ENCODE measurements at places on chromosomes 12 and 14.

GRCh38 chr12:71792599-71792998, 37.9 kb downstream of the RAB21 start:
- no peak for DNase-seq

GRCh38 chr12:41092115-41092514, 96.0 kb upstream of the PDZRN4 start:
- DNase-seq = no peak

GRCh38 chr14:30283822-30284446, 275.0 kb upstream of the G2E3 start:
- no peak for DNase-seq

DNA sequence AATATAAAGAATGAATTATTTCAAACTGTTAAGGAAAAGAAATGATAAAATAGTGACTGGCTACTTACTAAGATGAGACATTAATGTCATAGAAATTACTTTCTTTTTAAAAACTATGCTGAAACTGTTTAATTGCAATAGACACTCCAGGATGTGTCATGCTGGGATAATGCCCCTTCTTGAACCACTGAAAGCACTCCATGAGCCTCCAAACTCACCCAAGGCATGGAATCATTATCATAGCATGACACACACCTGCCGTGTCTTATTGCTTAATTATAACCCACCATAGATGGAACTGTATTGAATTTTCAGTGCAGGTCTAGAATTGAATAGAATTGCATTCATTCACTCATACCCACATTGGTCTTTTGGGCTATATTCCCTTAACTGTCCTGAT, 4.3 kb downstream of the MBIP start:
- DNase-seq = no peak

- no peak for DNase-seq
These were observed 20.6 kb downstream of the CNIH1 start for GRCh38 chr14:54420478-54421142.

DNA sequence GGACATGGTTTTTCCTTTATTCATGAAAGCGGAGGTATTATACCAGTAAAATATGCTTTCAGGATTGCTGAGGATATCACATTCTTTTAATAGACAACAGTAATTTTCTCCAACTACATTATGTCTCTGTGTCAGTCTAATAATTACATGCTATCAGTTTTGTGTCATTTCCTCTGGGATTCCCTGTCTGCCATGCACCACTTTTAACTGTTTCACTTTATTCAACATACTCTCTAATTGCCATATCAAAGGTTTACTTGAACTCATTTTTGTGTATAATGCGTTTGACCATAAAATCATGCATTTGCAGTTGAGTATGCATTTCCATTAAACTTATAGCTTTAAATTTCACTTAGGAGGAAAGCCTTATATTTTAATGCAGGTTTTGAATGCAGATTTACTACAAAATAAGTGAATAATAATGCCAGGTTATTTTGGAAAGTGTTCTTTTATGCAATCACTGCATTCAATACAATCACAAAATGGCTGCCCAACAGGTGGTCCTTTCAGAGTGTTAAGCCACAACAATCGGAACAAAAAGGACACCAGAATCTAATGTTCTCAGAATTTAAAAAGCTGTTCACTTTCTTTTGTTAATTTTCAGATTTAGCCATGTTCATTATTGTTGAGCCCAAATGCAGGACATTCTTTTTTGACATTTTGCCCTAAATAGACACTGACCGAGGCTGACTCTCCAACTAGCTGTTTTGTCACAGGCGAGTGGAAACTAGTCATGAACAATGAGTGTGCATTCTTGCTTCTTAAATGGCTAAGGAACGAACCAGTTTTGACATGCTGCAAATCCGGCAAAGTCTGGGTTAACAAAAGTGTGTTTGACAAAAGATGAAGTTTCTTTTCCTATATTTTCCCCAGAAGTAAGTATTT, 40.9 kb downstream of the MBIP start:
- no peak for DNase-seq

DNA sequence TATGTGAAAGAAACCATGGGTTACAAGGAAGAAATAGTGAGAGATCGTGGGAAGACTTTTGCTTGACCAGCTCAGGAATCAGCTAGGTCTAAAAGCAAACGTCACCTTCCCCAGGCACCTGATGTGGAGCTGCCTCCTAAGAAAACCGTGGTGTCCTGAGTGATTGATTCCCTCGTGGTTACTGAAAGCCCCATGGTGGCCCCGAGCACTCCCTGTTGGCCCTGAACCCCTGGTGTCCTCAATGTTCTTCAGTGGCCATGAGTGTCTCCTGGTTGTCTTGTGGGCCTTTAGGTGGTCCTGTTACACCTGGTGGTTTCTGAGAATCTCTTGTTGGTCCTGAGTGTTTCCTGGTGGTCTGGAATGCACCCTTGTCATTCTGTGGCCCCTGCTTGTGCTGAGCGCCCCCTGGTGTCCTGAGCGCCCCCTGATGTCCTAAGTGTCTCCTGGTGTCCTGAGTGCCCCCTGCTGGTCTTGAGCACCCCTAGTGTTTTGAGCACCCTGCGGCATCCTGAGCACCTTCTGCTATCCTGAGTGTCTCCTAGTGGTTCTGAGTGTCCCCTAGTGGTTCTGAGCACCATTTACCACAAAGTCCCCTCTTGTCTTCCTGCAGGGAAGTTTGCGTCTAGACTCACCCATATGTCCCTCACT, 518.7 kb downstream of the TMEM121 start:
- DNase-seq = peak; percentile 90

- no peak for DNase-seq
These were observed 6.8 kb downstream of the ACAD10 start for GRCh38 chr12:111692575-111693210.

DNA sequence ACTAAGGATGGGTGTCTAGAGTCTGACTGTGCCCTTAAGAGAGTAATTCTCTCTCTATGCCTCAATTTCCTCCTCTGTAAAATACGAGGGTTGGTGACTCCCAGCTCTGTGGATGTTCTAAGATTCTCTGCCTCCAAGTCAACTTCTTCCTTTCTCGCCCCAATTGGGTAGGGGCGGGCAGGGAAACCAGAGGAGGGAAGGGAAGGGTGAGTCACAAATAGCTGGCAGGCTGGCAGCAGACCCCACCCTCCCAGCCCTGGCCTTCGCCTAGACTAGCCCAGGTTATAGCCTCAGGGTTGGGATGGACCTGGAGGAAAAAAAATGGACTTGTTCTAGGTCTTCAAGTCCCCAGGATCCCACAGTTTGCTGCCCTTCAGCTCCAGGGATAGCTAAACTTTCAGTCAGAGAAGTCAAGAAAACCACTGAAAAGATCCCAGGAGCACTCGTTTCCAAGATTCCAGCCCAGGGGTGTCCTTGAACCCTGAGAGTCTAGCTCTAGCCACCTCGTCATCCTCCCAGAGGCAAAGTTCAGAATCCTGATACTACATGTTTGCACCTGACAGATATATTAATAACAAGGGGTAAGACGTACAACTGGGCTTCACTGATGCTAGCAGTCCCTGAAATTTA, 2.3 kb downstream of the DGKA start:
- DNase-seq = no peak

DNA sequence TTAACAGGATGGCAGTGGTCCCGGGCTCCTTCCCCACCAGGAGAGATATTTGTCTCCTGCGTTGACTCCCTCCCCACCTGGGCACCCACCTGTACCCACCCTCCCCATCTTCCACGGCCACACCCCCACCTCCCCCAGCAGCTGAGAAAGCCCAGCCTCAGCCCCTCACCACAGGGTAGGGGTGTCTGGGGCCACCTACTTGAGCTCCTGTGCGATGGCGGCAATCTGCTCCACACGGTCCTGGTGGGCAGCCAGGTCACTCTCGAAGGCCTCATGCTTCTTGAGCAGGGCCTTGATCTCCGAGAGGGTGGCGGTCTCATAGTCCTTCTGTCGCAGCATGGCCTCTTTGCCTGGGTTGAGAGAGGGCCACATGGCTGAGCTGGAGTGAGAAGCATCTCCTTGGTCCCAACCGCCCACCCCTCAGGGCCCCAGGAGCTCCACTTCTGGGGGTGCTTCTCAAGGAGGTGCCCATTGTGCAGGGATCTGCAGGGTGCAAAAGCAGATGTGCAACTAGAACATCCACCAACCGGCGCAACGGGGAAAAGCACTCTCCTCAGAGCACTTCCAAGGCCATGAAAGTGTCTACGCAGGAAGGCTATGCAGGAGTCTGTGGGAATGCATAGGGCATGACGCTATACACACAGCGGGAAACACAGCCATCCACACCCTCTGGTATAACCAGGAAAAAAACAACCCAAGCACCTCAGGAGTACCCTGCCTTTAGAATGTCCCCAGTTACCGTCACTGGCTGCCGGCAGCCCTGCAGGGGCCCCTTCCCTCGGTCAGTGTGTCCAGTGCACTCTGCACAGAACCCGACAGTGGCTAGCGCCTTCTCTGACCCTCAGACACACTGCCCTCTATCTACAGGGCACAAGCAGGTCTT, 92.6 kb upstream of the ZFP36L1 start:
- no peak for DNase-seq

DNA sequence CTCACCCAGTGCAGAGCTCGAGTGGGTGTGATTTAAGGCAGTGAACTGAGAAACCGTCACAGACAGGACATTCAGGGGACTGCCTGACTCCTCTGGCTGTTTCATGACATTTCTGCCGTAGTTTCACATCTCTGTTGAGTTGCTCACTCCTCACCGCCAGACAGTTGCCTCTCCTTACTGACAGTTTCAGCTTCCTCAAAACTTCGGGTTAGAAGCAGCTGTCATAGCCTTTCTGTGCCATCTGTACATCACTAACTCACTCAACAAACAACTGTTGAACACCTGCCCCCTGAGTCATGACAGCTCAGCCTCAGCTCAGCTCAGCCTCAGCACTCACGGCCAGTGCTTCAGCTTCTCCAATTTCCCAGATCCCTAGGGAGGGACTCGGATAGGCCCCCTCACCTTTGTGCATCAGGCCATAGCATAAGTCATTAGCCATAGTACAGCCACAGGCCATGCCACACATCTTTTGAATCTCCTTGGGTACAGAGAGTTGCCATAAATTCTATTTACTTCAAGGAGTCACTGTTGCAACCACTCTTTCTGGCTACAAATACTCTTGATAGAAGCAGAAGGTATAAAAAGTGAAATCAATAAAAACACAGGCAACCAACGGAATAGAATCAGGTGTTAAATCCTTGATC, 6.2 kb upstream of the SLC15A4 start:
- no peak for DNase-seq

- DNase-seq = no peak
These were observed 27.4 kb upstream of the RASSF3 start for GRCh38 chr12:64582862-64583261.

DNA sequence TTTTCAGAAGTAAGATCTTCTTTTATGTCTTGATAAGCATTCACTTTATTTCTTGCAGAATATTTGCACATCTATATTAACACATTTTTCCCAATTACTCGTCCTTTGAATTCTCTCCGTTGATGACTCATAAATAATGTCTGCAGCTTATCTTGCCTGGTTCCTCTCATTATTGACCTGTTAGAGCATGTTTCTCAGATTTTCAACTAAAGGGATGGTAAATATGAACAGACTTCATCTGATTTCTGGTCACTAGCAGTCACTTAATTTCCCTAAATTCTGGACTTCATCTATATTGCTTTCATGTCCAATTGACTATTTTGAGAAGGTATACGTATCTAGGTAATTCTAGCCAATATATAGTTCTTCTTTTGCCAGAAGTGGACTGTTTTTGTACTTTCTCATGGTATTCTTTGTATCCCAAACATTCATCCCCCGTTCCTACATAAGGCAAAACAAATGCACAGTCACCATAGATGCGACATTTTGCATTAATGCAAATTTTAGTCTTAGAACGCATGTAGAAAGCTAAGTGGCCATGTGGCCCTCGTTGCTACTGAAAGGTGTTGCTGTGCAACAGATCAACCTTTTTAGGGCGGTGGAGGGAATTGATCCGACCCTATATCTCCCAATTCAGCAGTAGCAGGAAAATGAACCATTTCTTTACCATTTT, 6.2 kb downstream of the PIK3C2G start:
- DNase-seq = no peak

DNA sequence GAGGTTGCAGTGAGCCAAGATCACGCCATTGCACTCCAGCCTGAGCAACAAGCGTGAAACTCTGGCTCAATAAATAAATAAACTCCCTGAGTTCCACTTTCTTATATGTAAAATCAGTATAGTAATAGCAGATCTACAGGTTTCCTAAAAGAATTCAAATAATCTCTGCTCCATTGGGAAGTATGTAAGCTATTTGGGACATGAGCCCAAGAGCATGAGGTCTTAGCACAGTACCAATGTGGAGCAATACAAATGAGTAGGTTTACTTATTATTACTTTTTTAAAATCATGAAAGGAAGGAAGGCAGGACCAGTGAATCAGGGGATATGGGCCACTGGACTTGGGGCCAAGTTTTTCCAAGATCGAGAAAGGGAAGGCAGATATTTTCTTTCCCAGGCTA, 216.9 kb upstream of the DIO2 start:
- DNase-seq = no peak

GRCh38 chr12:106774808-106775524, 484 bp downstream of the RIC8B start:
- no peak for DNase-seq

- peak; percentile 43 for DNase-seq
These were observed 406 bp downstream of the TMEM263 start for GRCh38 chr12:106956048-106956578.

- DNase-seq = no peak
These were observed 40.7 kb downstream of the BCL11B start for GRCh38 chr14:99231161-99231849.
